ENCODE measurements at places on chromosomes 3 and 15. TPM values are rescaled to one million over a fixed set of nuclear protein-coding genes. Genes with fewer than 3 reads are reported as not detected.

Gene HPS3
- 49.8 TPM for total RNA-seq

Gene GOLGA6B
- total RNA-seq, result not detected

Gene ATP13A3
- 311 TPM for total RNA-seq

Gene CD200R1
- under 0.01 TPM for total RNA-seq

Gene PLSCR5
- not detected for total RNA-seq

Gene PYGO1
- 18.0 TPM for total RNA-seq

Gene LRTM1
- not detected for total RNA-seq

Gene ZNF80
- not detected for total RNA-seq

Gene ATP10A
- total RNA-seq, result 32.9 TPM

Gene LYSMD4
- 11.2 TPM for total RNA-seq

Gene CRABP1
- not detected for total RNA-seq

Gene FAM3D
- not detected for total RNA-seq

Gene SLC15A2
- 0.29 TPM for total RNA-seq

Gene TUSC7
- not detected for total RNA-seq

Gene TRIM42
- total RNA-seq, result not detected

Gene AHSG
- not detected for total RNA-seq

Measured in osteoblast (primary cell).